ENCODE measurements at places on chromosomes 12 and 14. TPM values are rescaled to one million over a fixed set of nuclear protein-coding genes. Genes with fewer than 3 reads are reported as not detected.

Gene CALM1
- total RNA-seq = 103 TPM

Gene RNASE1
- 47.4 TPM for total RNA-seq

Gene CYP46A1
- not detected for total RNA-seq

Gene ZNF664
- total RNA-seq = 87.6 TPM

Gene NABP2
- total RNA-seq = 68.5 TPM

Gene KRT3
- 0.24 TPM for total RNA-seq

Gene SYT1
- total RNA-seq = 1.2 TPM

Gene SLC17A8
- total RNA-seq = not detected

Gene SLCO1B1
- total RNA-seq = 0.50 TPM

Gene IL22
- total RNA-seq = not detected

Gene SRRM4
- total RNA-seq = not detected

Gene FOS
- total RNA-seq = 154 TPM

Gene RASSF3
- total RNA-seq = 38.9 TPM

Gene TEX22
- 2.6 TPM for total RNA-seq

Gene LBHD2
- 0.78 TPM for total RNA-seq

Gene PDE3A
- total RNA-seq = not detected

Gene CCDC38
- total RNA-seq = 0.35 TPM

Gene KCNA1
- not detected for total RNA-seq

Gene AQP6
- total RNA-seq = not detected

Gene MIP
- total RNA-seq = not detected

Gene STXBP6
- total RNA-seq = 10.0 TPM
